ENCODE measurements at places on chromosomes 16 and 17.

DNA sequence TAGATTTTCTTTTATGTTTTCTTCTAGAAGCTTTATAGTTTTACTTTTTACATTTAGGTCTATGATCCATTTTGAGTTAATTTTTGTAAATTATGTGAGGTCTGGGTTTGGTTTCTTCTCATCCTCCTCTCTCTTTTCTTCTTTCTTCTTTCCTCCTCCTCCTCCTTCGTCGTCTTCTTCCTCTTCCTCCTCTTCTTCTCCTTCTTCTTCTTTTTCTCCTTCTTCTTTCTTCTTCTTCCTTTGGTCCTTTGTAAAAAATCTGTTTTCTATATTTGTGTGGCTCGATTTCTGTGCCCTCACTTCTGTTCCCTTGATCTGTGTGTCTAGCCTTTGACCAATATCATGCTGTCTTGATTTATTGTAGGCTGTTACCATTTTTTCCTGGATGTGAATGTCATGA, 5.0 kb upstream of the SLC25A35 start:
- no peak for DNase-seq

GRCh38 chr17:78952706-78953105, 27.0 kb downstream of the LGALS3BP start:
- DNase-seq = no peak

- no peak for DNase-seq
Observed at GRCh38 chr16:59124056-59124455, 389.9 kb upstream of the GOT2 start.

- DNase-seq = no peak
Observed at GRCh38 chr16:57282510-57283213, 1.8 kb downstream of the PLLP start.

DNA sequence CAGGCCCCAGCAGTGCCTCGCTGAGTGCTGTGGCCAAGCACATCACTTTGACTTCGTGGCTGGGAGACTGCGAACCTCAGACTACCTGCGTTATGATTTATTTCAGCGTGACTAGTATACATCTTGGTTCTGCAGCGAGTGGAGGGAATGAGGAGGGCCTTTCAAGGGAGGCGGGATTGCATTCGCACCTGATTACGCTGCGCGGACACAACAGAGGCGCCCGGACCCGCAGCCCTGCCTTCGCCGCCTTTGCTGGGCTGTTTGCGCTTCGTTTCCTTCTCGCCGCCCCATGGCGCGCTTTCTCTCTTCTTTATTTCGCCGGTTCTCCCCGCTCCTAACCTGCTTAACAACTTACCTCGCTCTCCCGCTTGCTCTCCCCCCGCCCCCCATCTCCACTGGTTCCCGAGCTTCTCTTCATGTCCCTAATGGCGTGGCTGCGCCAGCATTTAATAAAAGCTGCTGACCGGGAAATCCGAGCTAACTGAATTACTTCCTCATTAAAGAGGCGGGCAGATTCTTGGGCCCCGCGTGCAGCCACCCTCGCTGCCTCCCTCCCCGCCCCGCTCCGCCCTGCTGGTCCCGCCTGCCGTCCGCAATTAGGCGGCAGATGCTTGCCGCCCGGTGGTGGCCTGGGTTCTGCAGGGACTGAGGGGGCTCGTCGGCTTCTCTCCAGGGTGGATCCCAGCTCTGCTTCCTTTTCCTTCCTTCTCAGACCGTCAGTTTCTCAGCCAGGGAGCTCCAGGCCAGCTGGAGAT, 257.6 kb upstream of the SDK2 start:
- peak; percentile 6 for DNase-seq

GRCh38 chr16:48383877-48384519, 1.2 kb downstream of the SIAH1 start:
- DNase-seq = no peak

DNA sequence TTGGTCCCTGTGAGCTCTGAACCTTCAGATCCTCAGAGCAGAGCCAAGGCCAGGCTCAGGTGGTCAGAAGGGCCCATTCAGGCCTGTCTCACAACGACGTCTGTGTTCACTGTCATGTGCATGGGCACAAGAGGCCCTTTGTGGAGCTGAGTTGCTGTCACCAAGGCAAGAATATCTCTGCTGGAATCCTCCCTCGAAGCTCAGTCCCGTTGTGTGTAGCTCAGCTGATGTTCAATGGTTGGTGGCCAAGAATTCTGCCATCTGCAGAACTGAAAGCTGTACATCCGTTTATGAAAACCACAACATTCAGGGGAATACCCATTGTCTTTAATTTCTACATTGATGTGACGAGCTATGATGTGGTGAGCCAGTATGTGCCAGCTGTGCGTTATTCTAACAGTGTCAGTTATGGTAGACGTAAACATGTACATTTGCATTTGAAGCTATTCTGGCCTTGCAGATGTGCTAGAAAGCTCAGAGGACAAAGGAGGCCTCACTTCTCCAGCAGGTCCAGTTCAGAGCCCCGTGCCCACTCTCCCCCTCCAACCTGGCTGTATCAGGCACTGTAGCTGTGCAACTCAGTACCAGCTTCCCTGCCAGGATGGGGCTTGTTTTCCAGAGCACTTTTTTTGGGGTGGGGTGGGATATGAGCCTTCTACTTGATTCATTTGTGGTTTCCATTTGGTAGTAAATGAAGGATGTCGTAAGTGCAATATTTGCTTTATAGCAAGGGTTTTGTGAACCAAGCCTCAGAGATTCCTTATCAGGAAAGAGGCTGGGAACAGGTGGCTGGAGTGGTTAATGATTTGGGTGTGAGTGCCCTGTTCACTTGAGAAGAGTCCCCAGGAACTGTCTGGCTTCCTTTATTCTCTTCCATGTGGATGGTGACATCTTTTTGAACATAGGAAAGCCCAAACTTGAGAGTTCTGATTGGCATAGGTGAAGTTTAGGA, 56.1 kb downstream of the B9D1 start:
- DNase-seq = peak; percentile 12

Measured in activated naive CD4-positive, alpha-beta T cell treated with Interleukin-2 at 50 U/mL for 16 hours (primary cell).